ENCODE measurements at places on chromosomes 2 and 18.

- DNase-seq = no peak
These were observed 402.8 kb downstream of the TXNL1 start for GRCh38 chr18:56235481-56236013.

- DNase-seq = no peak
These were observed 21.2 kb downstream of the GPC1 start for GRCh38 chr2:240456447-240457222.

DNA sequence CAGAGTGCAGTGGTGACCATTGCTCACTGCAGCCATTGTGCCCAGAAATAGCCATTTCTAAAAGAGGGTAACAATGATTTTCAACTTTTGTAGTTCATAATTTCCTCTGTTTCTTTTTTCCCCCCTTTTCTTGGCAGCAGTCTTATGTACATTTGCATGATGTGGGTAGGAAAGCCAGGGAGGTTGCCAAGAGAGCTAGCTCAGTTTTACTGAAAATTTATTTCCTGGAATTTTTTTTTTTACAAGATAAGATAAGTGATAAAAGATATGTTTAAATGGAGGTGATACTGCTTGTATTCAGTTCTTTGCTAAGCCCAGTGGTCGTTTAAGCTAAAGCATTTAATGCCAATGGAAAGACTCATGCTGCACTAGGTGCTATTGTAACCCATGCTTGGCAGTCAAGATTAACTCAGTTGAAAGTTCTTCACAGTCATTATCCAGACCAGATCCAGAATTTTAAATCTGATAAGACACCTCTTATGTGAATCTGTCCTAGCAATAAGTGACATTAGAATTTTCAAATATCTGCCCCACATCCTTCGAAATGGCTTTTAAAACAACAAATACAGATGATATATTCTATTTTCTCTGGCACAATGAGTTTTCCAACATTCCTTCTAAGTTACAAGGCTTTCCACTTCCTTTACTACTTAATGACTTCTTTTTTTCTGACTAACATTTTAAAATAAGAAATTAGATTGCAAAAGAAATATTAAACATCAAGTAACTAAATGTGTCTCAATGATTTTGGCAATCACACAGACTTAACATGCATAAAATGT is 4.4 kb upstream of the ATP8B1 start:
- no peak for DNase-seq

GRCh38 chr2:52918551-52918950 is 849.1 kb upstream of the CHAC2 start:
- no peak for DNase-seq

DNA sequence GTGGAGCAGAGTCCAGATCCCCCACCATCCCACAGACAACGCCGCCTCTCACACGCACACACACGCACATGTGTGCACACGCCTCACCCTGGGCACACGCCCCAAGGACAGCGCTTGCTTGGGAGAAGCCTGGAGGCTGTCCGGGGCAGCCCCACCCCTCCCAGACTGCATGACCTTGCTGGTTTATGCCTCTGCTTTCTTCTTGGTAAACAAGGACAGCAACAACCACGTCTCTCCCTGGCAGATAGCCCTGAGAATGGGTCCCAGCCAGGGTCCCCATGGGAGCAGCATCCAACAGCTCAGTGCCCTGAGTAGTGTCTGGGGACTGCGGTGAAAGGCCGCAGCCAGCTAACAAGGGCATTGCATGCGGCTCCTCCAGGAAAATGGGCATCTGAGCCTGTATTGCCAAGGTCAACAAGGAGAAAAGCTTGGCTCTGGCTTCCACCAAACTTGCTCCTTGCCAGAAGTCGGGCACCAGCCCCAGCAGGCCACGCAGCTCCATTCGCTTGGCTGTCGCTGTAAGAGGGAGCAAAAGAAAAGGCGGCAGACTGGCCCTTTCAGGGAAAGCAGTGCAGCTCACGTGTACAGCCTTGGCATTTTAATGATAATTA is 234.6 kb downstream of the EIPR1 start:
- no peak for DNase-seq

DNA sequence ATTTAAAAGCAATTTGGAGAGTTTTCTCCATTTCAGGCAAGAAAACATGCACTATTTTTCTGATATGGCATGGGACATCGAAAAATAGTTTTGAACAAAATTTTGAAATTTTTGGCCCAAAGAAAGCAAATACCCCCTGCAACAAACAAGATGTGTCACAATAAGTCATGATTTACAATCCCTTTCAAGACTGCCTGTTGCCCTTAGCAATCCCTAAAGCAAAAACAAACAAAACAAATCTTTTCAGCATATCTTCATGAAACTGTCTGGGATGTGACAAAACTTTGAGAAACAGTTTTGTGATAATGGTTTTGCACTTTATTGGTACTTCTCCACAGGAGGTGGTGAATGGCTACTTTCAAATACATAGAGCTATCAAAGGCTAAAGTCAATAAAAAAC is 1888.7 kb upstream of the PIK3C3 start:
- DNase-seq = no peak
